ENCODE measurements at places on chromosomes 7 and 10. TPM values are rescaled to one million over a fixed set of nuclear protein-coding genes. Genes with fewer than 3 reads are reported as not detected.
A peak's percentile ranks its signal among the peaks of the same experiment; 100 is the strongest.

- peaks cover 5% of the 10 kb centered on the region for H3K27me3 ChIP-seq
- no peak overlapping the region for H3K4me3 ChIP-seq
- no peaks in the 10 kb centered on the region for H3K4me1 ChIP-seq
- H3K27ac ChIP-seq: no peak overlapping the region
- DNase-seq: no peak
- no peaks in the 10 kb centered on the region for H3K36me3 ChIP-seq
Observed at GRCh38 chr7:136058546-136058945, 81.4 kb upstream of the MTPN start.

DNA sequence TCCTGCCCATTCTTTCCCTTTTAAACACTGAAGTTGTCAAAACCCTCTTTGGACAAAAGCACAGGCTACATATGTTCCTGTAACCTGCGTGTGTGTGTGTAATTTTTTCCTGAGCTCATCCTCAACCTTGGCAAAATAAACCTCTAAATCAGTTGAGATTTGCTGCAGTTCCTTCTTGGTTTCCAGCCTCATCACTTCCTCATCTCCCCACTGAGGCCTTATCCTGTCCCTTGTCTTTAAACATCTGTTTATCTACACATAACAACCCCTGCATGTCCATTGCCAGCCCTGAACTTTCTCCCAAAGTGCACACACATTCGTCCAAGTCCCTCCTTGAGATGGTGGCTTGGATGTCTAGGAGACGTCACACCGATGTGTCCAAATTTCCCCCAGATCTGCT is 35.5 kb downstream of the LYZL2 start:
- DNase-seq: no peak
- peaks cover 2% of the 10 kb centered on the region for H3K4me1 ChIP-seq
- no peak overlapping the region for H3K27ac ChIP-seq
- no peaks in the 10 kb centered on the region for H3K36me3 ChIP-seq
- H3K4me3 ChIP-seq: no peak overlapping the region
- H3K27me3 ChIP-seq: peaks cover 9% of the 10 kb centered on the region

DNA sequence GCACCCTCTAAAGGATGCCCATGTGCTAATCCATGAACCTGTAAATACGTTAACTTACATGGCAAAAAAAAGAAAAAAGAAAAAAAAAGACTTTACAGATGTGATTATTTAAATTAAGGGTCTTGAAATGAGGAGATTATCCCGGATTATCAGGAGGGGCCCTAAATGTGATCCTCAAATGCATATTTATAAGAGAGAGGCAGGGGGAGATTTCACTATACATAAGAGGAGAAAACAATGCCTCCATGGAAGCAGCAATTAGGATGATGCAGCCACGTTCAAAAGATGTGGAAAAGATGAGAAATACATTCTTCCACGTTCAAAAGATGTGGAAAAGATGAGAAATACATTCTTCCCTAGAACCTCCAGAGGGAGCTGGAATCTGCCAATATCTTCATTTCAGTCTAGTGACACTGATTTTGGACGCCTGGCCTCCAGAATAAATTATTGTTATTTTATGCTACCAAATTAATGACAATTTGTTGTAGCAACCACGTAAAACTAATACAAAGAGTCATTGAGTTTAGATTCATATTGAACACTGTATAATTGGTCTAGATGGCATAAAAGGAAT is 328.4 kb upstream of the GNAI1 start:
- H3K4me3 ChIP-seq: no peak overlapping the region
- no peaks in the 10 kb centered on the region for H3K36me3 ChIP-seq
- no peaks in the 10 kb centered on the region for H3K4me1 ChIP-seq
- H3K27ac ChIP-seq: no peak overlapping the region
- no peaks in the 10 kb centered on the region for H3K27me3 ChIP-seq

DNA sequence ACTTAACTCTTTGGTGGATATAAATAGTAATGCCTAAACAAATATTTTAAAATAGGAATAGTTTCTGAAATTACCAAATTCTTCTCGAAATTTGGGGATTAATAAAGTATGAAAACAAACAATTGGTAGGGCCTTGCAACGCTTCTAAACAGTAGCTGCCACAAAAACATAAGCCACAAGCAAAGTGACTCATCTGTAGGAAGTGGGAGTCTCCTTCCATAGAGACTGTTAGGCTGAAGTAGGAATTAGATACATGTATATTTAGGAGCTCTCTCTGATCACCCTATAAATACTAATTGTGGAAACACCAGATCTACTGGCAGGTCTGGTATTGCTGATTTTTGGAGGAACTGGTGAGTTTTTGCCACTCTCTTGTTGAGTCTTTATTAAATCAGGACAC is 5.7 kb upstream of the LMOD2 start:
- H3K27ac ChIP-seq: no peak overlapping the region
- H3K4me3 ChIP-seq: no peak overlapping the region
- H3K27me3 ChIP-seq: peaks cover 6% of the 10 kb centered on the region
- no peaks in the 10 kb centered on the region for H3K4me1 ChIP-seq
- DNase-seq: no peak

DNA sequence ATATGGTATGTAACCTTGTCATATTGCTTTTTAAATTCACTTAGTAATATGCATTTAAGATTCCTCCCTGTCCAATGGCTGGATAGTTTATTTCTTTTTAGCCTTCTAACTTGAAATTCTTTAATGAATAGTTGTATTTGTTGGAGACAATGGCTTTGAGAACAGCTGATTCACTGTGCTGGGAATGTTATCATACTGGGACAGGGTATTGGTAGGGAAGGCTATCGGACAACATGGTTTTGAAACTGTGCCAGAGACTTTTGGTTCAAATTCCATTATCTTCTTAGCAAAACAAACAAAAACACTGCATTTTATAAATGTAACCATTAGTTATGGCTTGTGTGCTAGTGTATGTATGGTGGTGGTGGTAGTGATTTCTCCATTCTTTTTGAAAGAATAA is 517.1 kb upstream of the ANKRD30A start:
- H3K4me1 ChIP-seq: no peaks in the 10 kb centered on the region
- H3K4me3 ChIP-seq: no peak overlapping the region
- no peak overlapping the region for H3K27ac ChIP-seq
- no peaks in the 10 kb centered on the region for H3K27me3 ChIP-seq

The MNX1 gene
- total RNA-seq: not detected

DNA sequence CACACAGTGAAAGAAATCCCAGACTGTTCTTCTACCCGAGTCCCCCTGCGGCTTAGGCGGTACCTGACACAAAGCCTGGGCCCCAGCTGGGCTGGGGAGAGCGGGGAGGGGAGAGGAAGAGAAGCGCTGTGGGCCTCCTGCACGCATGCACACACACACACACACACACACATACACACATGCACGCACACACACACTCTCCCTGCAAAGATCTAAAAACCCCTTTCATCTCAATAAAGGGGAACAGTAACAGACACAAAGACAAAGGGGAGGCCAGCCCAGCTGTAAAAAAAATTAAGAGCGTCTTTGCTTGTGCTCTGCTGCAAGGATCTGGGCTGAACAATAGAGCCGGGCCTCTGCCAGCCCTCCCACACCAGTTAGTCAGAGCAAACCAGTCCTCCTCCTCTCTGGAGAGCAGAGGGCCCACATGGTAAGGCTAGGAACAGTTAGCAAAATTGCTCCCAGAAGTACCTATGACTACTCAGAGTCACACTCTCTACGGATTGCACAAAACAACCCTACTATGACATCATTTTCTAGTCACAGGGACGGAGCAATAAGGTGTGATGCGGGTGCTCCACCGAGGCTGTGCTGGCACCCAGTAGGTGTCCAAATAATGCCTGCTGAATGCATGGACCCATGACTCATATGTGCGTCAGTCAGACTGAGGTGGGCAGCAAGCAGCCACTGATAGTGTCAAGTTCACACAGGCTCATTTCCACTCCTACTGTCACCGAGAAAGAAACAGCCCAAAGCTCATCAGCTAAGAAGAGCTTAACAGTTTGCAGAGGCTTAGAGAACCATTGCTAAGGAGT is 9.2 kb downstream of the ITPRIP start:
- DNase-seq: peak; percentile 72
- peak overlapping the region; percentile 71 for H3K4me3 ChIP-seq
- peaks cover 41% of the 10 kb centered on the region for H3K36me3 ChIP-seq
- peak overlapping the region; percentile 90 for H3K27ac ChIP-seq
- peaks cover 98% of the 10 kb centered on the region for H3K4me1 ChIP-seq
- no peaks in the 10 kb centered on the region for H3K27me3 ChIP-seq

GRCh38 chr7:131061158-131061557 is 266.5 kb upstream of the MKLN1 start:
- peaks cover 26% of the 10 kb centered on the region for H3K36me3 ChIP-seq
- no peaks in the 10 kb centered on the region for H3K27me3 ChIP-seq
- no peak overlapping the region for H3K27ac ChIP-seq
- H3K4me1 ChIP-seq: peaks cover 47% of the 10 kb centered on the region
- no peak overlapping the region for H3K4me3 ChIP-seq
- peak; percentile 54 for DNase-seq

The ATOH7 gene
- not detected for total RNA-seq

The HOXA11 gene
- total RNA-seq: not detected

The ZNF804B gene
- total RNA-seq: not detected

The NSUN5 gene
- 50.9 TPM for total RNA-seq

The PRKCQ gene
- total RNA-seq: 62.6 TPM

GRCh38 chr7:9856668-9857067 is 1117.0 kb upstream of the PHF14 start:
- no peaks in the 10 kb centered on the region for H3K36me3 ChIP-seq
- no peak for DNase-seq
- H3K4me1 ChIP-seq: no peaks in the 10 kb centered on the region

The RSU1 gene
- 79.5 TPM for total RNA-seq

The TDRD1 gene
- total RNA-seq: 0.10 TPM
